Cortex of kidney (tissue), 1 donor: ENCODE measurements at places on chromosomes 7 and 10.

DNA sequence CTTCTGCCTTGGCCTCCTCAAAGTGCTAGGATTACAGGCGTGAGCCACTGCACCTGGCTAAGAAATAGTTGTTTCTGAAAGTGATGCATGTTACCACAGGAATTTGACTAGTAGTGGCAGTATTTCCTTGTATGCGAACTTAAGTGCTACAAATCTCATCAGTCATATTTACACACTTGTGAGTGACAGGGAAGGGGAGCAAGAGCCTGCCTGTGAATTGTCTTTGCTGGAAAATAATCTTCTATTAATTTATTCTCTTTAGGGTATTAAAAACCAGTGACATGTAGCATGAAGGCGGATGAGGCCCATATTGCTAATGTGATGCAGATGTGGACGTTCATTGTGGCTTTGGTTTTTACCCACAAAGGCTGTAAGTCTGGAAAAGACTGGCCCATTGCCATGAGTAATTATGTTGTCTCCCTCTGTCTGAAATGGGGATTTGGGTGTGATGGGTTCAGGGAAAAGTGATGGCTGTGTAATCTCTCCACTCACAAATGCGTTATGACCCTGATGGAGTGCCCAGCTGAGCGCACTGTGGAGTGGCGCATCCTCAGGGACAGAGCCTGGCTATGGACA, 97.6 kb downstream of the CCNY start:
- no peak for DNase-seq

DNA sequence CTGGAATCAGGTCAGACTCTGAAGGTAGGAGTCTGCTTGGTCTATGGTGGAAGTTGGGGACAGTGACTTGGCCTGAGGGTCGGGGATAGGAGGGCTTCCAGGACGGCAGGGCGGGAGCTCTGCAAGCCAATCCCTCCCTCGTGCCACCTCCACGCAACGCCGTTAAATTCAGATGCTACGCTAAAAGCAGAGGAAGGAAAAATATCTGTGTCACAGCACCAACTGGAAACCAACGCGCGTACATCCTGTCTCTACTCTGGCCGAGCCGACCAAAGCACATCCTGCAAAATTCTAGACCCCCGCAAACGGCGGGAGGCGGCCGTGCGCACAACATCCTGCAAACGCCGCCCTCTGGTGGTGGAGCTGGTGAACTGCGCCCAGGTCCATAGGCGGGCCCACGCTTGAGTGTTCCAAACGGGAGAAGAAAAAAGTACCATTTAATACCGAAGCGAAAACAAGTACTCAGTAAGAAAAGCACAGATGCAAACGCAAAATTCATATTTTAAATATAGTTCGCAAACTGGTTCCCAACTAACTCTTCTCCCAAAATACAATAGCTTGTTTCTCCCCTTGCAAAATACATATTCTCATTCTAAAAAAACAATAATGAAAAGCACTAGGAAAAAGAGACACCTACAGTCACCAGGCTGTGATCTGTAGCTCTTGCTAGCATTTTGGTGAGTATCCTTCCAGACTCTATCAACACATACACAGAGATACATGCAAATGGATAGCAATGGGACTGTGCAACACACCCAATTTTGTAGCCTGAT, 45.7 kb upstream of the HSPA12A start:
- DNase-seq, result no peak

DNA sequence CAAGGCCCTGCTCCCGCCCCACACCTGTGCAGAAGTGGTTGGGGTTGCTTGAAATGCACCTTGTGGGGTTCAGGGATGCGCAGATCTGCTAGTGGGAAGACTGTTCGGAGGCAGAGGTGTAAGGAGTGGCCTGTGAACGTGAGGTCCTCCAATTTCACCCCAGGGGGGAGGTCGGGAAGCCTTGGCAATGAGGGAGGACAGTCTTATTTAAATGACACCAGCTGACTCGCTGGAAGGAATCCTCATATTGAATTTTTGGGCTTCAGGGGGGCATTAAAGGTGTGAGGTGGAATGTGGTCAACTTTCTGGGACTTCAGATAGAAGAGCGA, 218.8 kb upstream of the CELF2 start:
- DNase-seq, result no peak

- DNase-seq, result no peak
Observed at GRCh38 chr7:33185786-33186185, 56.4 kb downstream of the BBS9 start.

GRCh38 chr10:10685566-10685965, 332.1 kb upstream of the CELF2 start:
- no peak for DNase-seq

- no peak for DNase-seq
Observed at GRCh38 chr7:143953421-143953820, 1.2 kb upstream of the OR2F1 start.

DNA sequence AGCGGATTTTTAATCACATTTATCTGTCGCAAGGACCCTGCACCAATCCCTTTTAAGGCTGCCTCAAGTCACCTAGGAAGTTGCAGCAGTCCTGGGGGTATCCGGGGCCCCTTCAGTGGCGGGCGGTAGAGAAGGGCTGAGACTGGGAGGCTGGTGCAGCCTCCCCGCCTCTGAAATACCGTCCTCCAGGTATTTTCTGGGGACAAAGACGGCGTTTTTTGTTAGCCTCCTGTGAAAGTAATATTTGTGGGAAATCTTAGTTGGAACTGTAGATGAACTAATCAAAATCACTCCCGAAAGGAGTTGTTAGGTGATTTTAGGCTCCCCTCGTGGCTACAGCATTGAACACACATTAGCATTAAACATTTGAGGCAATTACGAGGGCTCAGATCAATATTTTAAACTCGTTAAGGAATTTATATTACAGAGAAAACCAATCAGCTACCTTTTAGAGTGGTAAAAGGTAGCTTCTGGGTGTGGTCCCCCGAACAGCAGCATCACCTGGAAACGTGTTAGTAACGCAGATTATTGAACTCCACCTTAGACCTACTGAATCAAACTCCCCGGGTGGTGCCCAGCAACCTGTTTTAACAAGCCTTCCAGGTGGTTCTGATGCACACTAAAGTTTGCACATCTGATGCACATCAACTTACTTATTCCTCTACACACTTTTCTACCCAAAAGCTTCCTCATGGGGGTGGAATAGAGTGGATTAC, 530 bp upstream of the ANXA7 start:
- no peak for DNase-seq

DNA sequence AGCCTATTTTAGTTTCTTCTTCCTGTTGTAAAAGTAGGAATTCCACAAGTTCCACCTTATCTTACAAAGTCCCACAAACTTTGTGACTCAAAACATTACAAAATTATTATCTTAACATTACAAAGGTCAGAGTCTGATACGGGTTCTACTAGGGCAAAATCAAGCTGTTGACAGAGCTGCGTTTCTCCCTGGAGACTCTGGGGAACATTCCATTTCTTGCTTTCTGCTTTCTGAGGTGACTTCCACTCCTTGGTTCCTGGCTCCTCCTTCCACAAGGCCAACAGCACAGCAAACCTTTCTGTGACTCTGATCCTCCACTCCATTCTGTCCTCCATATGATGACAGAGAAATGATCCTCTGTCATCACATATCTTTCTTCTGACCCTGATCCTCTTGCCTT, 10.6 kb downstream of the OR2F1 start:
- no peak for DNase-seq
